ENCODE measurements at places on chromosomes 5 and 9.

GRCh38 chr9:31174681-31175080, 1209.8 kb upstream of the ACO1 start:
- no peak for DNase-seq

DNA sequence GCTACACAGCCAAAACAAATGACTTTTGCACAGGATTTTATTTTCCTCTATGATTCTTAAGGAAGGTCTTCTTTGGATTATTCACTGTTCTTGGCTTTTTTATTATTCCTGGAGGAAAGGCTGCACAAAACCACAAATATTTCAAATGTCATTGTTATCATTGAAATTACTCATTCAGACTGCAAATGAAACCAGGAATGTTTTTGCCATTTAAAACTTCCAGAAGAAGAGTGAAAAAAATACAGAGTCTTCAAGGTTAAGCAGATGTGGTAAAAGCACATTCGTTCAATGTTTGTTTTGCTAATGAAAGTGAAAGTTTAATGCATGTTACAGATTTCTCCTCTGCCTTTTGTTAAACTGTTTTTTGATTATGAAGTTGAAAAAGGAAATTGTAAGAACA, 238.2 kb downstream of the TLE4 start:
- no peak for DNase-seq

DNA sequence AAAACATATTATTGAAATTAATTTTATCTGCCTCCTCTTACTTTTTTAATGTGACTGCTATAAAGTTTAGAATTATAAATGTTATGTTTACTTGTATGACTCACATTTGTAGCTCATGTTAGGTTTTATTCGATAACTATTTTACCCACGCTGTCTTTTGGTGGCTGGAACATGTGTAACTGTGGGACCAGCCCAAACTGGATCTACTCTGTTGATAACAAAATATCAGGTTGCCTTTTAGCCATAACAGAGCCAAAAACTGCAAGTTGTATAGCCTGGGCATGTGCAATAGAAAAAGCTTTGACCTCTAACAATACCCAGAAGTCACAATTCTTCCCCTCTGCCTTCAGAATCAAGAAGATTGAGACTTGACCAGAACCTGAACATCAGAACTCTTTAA, 356.5 kb downstream of the PRELID2 start:
- no peak for DNase-seq

DNA sequence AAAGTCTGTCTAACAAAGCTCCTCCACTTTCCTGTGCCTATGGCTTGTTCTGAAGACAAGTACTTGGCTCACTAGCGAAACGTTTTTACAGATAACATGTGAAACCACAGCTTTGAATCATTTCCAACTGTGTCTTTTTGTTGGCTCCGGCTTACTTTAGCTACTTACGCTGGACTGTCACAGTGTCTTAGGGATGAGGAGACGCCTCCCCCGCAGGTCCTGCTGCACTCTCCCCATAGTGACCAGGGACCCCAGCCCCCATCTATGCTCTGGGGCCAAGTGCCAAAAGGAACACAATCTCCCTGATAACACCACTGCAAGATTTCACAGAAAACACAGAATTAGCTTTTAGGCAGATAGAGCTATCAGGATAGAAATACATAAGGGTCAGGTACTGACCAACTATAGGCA, 219.1 kb downstream of the ADAMTS6 start:
- no peak for DNase-seq

GRCh38 chr5:80041527-80041926, 6.4 kb downstream of the THBS4 start:
- DNase-seq = no peak

GRCh38 chr5:126449751-126450271, 26.6 kb downstream of the GRAMD2B start:
- DNase-seq = peak; percentile 21

DNA sequence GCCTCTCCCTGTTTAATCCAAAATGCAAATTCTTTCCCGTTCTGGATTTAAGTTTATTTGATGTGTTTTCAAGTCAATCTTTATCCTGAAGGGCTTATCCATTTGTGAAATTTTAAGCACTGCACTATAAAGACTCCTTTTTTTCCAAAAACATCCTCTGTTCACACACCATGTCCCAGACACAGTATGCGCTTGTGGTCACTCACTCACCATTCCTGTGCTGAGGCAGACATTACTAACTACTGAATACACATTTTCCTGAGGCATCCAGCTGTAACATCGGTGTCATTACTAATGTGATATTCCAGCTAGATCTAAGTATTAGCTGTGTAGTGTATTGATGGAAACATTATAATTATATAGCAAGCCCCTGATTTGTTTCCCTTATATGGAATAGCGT, 298.4 kb downstream of the KCTD16 start:
- DNase-seq = no peak

DNA sequence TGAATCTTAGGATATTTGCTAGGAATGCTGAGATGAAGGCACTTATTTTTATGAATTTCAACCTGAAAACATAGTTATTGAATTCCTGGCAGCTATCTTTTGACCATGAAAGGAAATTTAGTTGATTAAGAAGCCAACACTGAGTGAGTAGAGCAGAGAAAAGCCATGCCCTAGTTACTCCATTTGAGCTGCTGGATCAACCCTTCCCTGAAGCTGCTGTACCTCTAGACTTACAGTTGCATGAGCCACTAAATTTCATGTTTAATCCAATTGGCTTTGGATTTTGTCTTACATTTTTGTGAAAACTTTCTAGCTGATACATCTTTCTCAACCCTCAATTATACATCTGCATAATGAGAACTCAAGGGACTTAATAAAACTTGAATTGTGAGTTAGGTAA, 54.6 kb downstream of the CDC42SE2 start:
- no peak for DNase-seq

DNA sequence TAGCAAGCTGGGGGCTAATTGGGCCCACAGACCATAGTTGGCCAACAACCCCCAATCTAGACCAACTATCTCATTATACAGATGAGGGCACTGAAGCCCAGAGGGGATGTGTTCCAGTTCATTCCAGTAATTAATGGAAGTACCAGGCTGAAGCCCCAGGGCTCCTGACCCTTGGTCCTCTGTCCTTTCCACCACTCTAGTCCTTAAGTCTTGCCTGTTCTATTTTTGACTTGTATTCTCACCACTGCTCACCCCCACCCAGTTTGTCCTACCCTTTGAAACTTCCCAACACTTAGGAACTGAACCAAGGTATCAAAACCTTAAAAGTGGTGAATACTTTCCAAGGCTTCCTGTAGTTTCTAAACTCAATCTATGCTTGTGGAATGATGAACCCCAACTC, 407.4 kb downstream of the ENC1 start:
- DNase-seq = no peak

- no peak for DNase-seq
These were observed 3.8 kb downstream of the BARHL1 start for GRCh38 chr9:132585954-132586829.

DNA sequence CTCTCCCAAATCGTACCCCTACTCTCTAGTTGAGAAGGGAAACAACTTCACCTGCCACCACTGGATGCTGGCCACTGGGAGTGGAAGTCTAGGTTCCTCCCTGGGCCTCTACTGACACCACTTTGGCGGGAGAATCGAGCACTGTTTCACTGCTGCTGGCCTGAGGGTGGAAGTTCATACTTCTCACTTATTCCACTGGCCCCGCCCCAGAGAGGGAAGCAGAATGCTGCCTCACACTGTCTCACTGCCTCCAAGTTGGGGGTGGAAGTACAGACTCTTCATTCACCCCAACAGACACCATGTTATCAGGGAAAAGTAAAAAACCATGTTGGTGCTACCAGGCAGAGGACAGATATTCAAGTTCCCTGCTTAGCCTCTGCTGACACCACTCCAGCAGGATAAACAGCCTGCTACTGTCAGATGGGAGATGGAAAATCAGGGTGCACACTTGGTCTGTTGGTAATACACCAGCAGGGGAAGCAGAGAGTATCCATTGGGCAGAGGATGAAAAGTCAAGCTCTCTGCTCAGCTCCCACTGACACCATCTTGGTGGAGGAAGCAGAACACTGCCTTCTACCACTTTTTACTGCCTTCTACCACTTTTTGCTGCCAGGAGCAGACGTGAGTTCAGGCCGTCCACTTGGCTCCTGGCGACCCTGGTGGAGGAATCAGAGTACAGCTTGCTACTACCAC, 159.4 kb downstream of the SIL1 start:
- DNase-seq = no peak

DNA sequence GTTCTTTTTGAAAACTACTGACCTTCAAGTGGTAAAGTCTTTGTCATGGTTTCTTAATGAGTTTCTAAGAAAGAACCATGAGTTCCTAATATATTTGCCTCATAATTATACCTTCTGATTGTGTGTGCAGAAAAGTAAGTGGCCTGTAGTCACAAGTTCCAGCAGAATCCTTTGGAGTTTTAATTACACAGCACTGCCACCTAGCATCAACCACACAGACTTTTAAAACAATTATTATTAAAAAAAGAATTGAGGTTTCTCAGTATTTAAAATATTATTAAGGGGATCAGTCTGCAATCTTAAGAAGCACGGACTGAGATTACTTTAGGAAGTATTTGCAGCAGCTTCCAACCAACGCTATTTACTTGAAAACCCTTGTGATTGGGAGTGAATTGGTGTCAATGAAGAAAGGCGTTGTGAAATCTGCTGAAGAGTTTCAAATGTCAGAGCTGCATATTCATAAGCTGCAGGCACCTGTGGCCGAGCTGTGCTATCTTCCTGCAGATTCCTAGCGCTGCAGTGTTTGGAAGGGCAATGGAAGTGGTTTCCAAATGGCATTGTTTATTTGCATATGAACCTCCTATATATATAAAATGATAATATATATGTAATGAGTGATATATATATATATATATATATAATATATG, 1074.2 kb upstream of the WWC1 start:
- no peak for DNase-seq

DNA sequence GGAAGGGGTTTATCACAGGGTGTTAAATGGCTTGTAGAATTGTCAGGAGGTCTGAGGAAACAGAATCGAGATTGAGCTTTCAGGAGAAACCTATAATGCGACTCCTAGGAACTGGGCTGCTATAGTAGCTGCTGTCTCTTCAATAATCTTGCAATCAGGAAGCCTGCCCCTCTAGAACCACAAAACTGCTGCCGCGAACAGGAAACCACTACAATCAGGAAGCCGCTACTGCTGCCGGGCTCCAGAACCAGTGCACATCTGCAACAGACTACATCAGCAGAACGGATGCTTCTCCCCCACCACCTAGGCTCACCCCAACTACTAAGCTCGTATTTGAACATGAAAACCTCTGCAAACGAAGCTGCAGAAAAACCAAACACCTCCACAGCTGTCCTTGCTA, 31.6 kb downstream of the TNFSF8 start:
- peak; percentile 55 for DNase-seq

GRCh38 chr9:136140046-136140445, 21.4 kb upstream of the TMEM250 start:
- DNase-seq = no peak

DNA sequence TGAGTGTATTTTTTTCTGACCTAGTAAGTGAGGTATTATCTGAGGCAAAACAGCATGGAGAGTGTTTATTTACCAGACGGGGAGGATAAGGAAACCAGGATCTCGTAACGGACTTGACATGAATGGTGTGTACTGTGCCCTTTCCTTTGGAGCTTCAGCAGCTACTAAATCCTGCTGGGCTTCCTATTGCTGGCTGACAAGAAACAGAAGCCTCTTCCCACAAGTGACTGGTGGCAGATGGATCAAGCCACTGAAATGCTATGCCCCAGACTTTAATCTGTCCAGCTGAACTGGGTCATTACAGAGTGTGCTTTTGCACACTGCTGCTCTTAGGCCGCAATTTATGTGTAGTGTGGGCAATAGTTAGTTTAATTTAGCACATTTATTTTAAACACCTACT, 162.7 kb upstream of the MRPS30 start:
- no peak for DNase-seq

- no peak for DNase-seq
These were observed 2.4 kb downstream of the ANKRD31 start for GRCh38 chr5:75234251-75234650.

GRCh38 chr5:154351566-154351965, 94.2 kb upstream of the SAP30L start:
- no peak for DNase-seq

GRCh38 chr9:89452561-89452960, 45.4 kb downstream of the SEMA4D start:
- no peak for DNase-seq

GRCh38 chr5:92435781-92436180, 1052.7 kb upstream of the ARRDC3 start:
- no peak for DNase-seq

DNA sequence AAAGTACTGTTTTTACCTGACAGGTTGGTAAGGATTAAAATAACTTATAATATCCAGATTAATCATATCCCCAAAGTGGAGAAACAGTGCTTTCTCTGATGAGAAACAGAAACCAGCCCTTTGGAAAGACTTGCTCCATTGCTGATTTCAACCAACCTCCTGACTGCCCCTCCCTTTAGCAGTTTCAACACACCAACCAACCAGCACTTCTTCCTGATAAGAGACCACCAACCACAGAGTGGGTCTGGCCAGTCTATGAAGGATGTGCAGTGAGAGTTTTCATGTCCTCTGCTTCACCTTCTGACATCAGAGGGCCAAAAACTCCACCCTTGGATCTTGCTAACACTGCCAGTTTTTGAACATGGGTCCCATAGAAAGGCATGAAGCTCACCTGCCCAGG, 28.1 kb downstream of the RIGI start:
- no peak for DNase-seq

DNA sequence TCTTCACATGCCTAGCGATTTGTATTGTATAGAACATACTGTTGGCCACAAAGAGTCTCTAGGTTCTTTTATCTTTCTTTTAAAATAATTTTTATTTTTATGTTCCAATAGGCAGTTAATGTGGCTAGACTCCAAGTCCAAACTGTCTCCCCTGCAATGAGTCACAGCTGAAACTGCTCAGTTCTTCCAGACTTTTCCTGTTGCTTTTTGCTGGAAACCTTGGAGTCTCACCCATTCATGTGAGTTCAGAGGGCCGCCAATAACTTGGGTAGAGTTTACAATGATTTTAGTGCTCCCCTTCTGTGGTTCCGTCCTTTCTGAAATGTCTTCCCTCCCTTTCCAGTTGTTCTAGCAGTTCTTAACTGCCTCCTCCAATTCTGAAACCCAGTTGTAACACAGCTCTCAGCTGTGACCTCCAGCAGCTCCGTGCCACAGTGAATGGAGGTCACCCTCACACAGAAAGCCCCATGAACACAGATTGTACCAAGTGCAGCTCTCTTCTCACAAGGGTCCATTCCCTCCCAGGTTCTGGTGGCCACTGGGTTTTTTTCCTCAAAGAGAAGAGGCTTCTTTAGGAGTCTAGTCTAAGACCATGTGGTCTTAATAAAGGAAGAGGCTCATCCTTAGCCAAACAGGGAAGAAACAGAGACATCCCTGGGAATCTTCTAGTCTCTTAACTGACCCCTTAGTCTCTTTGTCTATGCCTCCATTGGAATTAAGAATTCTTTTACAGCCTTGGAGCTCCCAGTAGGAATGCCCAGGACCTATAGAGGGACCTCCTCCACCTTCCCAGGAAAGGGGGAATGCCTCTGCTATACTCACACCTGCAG, 198.5 kb downstream of the SPOCK1 start:
- DNase-seq = no peak

GRCh38 chr5:41368158-41368557, 142.2 kb downstream of the PLCXD3 start:
- no peak for DNase-seq

- no peak for DNase-seq
These were observed 41.4 kb downstream of the PSIP1 start for GRCh38 chr9:15469406-15469805.

GRCh38 chr9:18783909-18784308, 249.1 kb downstream of the SAXO1 start:
- no peak for DNase-seq
